ENCODE measurements at places on chromosomes 4 and X. TPM values are rescaled to one million over a fixed set of nuclear protein-coding genes. Genes with fewer than 3 reads are reported as not detected.

SCRG1 gene
- 0.04 TPM for polyA plus RNA-seq

MAGEB17 gene
- not detected for polyA plus RNA-seq

HTT gene
- 9.7 TPM for polyA plus RNA-seq

GAGE2A gene
- polyA plus RNA-seq: not detected

SPANXC gene
- polyA plus RNA-seq: not detected

EMD gene
- 66.5 TPM for polyA plus RNA-seq

QRFPR gene
- 0.08 TPM for polyA plus RNA-seq

FGA gene
- not detected for polyA plus RNA-seq

TNMD gene
- polyA plus RNA-seq: not detected

HSFX2 gene
- polyA plus RNA-seq: 0.21 TPM

ADGRA3 gene
- polyA plus RNA-seq: 4.8 TPM

F11 gene
- not detected for polyA plus RNA-seq

GASK1B gene
- polyA plus RNA-seq: 1.6 TPM

CORIN gene
- polyA plus RNA-seq: 0.09 TPM

ASB11 gene
- polyA plus RNA-seq: not detected
